ENCODE measurements at places on chromosomes 11 and 22. TPM values are rescaled to one million over a fixed set of nuclear protein-coding genes. Genes with fewer than 3 reads are reported as not detected.

The TUB gene
- total RNA-seq = 0.48 TPM

The TLCD5 gene
- 0.80 TPM for total RNA-seq

The ABCG4 gene
- not detected for total RNA-seq

The ENTHD1 gene
- 0.70 TPM for total RNA-seq

The BARX2 gene
- 0.89 TPM for total RNA-seq

The IL17REL gene
- total RNA-seq = 0.16 TPM

The NCAM1 gene
- total RNA-seq = 0.14 TPM

The CADM1 gene
- 0.91 TPM for total RNA-seq

The CDC42EP1 gene
- 0.83 TPM for total RNA-seq

- no peak for DNase-seq
Observed at GRCh38 chr11:47863189-47863897, 15.2 kb upstream of the NUP160 start.

DNA sequence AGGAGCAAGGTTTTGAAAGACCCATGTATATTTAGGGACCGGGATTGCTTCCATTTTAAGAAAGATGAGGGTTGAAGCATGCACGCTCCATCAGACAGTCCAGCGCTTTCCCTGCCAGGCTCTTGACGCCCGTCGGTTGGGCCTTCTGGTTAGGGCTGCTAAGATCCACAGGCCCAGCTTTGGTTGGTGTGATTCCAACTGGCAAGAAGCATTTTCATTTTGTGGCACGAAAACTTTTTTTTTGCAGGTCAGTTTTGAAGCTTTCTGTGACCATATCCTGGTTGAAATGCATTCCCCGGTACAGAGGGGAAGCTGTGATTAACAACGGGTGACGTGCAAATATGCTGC lies 34.3 kb upstream of the MPPED1 start:
- no peak for DNase-seq

- DNase-seq = no peak
Observed at GRCh38 chr11:32891657-32892354, 805 bp upstream of the QSER1 start.

DNA sequence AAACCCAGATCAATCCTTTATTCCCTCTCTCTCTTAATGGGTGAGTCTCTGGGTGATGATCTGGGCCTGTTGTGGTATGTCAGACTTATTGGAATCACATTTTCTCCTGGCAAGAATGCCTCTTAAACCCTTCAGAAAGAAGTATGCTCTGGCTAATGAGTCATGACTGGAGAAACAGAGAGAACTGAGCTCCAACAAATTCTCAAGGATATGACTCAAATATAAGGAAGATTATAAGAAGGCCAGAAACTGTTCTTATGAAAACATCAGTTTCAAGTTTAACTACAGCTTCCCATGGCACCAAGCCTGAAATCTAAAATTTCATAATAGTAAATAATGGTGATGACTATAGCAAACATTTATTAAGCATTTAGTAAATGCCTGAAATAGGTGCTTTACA lies 83.9 kb downstream of the OR5AK2 start:
- DNase-seq = no peak

DNA sequence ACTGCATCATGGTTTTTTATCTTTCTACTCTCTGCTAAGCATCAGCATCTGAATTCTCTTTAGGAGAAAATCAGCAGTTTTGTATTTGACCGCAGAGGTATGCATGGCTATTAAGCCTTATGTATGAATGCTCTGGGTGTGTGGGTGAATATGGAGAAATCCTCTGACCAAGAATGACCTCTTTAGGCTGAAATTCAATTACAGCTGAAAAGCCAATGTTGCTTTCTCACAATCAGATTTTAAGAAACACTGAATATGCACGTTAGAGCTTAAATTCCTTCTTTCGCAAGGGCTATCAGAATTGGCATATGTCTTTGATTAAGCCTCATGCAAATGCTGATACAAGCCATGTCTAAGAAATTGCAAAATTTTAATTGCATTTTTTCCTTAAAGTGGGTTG lies 43.2 kb downstream of the ARHGAP42 start:
- DNase-seq = no peak

- DNase-seq = no peak
Observed at GRCh38 chr11:115677190-115677589, 173.0 kb upstream of the CADM1 start.

DNA sequence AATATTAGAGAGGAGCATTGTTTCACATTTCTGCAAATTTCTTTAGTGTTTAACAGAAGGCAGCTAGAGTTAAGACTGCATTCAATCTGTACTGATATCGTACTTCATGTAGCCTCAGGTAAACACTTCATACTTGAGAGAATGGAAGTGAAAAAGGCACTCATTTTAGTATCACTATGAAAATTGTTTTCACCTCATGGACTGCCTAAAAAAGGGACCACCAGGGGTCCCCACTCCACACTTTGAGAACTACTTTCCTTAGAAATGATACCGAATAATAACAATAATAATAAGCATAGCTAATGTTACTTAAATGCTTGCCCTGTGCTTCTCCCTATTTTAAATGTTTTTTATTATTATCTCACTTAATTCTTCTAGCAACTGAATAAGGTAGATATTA lies 95.1 kb downstream of the BLID start:
- DNase-seq = no peak

- no peak for DNase-seq
Observed at GRCh38 chr22:23285236-23285635, 104.9 kb downstream of the BCR start.

- DNase-seq = no peak
Observed at GRCh38 chr11:127006311-127006710, 5.7 kb upstream of the KIRREL3 start.

DNA sequence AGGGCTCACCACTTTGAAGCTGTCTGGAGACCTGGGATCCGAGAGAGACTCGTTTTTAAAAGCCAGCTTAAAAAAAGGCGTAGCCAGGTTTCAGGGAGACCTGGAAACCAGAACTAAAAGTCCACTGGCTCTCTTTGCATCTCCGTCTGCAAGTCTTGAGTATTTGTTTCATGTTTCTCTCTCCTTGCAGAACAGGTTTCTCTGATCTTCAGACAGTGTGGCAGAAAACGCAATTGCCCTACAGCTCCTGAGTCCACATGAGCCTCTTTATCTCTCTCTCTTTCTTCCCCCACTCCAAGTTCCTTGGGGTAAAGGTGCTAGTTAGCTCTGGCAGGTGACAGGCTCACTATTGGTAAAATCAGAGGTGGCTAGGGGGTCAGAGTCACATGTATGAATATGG lies 67.0 kb upstream of the AMPD3 start:
- DNase-seq = no peak

DNA sequence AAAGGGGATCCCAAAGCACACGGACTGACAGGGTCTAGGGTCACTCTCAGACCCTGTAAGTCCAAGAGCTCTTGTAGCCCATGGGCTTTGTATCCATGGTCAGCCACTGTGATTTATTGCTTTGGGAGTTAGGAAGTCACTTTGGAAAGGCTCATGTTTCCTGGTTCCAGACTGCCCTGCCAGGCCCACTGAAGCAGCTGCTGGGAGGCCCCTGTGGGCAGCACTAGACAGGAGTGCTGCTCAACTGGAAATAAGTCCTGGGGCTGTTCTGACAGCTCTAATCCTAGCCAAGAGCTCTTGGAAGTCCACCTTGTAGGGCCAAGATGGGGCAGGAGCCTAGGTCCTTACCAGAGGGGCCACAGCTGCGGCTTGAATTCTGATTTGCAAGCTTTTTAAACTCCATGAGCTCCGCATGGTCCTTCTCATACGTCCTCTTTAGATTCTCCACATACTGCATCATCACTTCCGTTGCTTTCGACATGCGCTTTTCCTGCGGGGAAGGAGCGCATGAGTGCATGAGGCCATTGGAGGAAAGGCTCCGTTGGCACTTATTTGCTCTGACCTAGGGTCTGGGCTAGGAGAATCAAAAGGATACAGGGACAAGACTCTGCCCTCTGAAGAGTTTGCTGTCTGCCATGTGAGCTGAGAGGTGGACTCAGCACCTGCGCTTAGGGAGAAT lies 32.2 kb upstream of the LYVE1 start:
- no peak for DNase-seq

- no peak for DNase-seq
Observed at GRCh38 chr11:27216270-27217149, 146.5 kb downstream of the CCDC34 start.

- DNase-seq = no peak
Observed at GRCh38 chr22:30301995-30302809, 12.9 kb upstream of the CASTOR1 start.

DNA sequence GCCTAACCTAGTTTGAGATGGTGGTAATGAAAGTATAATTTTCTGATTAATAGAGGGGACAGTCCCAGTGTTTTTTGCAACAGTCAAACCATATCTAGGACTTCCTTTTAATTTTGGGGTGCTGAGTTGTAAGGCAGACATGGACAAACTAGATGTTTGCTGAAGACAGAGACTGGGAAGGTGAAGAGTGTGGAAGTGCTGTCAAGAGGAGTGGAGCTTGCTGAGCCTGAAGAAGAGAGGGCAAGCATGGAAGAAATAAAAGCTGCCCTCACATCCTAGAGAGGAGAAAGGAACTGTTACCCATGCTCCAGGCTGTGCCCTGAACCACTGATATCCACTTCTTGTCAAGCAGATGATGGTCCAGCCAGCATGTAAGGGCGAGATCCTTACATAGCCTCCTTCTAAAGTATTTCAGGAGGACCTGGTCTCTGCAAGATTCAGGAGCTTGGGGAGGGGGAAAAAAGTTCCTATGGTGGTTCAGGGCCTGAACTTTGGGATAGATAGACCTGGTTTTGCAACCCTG lies 51.4 kb downstream of the PRR5L start:
- DNase-seq = no peak

DNA sequence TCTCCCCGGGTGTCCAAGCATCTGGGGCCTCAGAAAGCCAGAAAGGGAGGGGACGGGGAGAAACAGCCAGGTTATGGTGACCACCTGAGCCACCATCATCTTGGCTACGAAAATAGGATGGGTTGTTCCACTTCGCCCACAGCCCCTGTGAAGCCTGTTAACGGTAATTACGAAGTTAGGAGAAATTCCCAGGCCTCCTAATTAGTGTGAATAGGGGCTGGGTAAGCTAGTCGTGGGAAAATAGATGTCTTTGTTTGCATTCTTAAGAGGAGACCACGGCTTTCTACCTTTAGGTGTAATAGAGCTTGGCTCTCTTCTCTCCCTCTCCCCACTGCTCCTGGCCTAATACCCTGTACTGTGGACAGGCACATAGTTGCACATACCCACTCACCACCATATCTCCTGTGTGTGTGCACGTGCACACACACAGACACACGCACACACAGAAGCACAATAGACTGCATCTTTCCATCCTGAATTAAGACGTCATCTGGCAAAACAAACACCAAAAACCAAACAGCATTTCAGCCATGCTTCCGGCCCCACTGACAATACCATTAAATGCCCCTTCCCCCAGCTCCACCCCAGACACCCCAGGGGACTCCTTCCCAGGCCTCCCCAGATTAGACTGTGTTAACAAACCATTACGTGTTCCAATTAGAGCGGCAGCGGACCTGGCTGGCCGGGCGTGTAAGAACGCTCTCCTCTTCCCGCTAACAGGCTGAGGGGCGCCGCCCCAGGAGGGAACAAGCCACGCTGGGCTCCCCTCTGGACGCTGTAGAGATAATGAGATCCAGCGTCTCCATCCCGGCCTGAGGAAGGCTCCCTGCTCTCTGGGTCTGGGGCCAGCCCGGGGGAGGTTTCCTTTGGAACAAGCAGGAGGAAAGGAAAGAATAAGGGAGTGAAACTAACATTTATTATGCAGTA lies 72.8 kb downstream of the TP53I11 start:
- no peak for DNase-seq

- no peak for DNase-seq
Observed at GRCh38 chr11:103016031-103016430, 60.5 kb upstream of the MMP13 start.

DNA sequence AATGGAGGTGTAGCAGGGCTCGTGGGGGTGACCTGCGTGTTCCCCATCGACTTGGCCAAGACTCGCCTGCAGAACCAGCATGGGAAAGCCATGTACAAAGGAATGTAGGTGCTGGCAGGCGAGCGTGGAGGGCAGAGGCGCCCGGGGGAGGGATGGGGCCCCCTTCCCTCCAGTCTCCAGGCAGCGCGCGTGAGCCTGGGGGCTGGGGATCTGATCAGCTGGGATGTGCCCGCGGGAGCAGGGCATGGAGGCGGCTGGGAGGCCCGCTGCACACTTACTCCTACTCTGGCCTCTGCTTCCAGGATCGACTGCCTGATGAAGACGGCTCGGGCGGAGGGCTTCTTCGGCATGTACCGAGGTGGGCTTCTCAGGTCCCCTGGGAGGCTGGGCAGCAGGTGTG lies 17.8 kb downstream of the SLC25A18 start:
- no peak for DNase-seq

GRCh38 chr11:44777209-44778194 lies 50.7 kb downstream of the TSPAN18 start:
- no peak for DNase-seq

GRCh38 chr11:120956710-120957495 lies 67.0 kb upstream of the TBCEL start:
- peak; percentile 30 for DNase-seq

- DNase-seq = no peak
Observed at GRCh38 chr22:41929418-41929810, 2.8 kb upstream of the TNFRSF13C start.

DNA sequence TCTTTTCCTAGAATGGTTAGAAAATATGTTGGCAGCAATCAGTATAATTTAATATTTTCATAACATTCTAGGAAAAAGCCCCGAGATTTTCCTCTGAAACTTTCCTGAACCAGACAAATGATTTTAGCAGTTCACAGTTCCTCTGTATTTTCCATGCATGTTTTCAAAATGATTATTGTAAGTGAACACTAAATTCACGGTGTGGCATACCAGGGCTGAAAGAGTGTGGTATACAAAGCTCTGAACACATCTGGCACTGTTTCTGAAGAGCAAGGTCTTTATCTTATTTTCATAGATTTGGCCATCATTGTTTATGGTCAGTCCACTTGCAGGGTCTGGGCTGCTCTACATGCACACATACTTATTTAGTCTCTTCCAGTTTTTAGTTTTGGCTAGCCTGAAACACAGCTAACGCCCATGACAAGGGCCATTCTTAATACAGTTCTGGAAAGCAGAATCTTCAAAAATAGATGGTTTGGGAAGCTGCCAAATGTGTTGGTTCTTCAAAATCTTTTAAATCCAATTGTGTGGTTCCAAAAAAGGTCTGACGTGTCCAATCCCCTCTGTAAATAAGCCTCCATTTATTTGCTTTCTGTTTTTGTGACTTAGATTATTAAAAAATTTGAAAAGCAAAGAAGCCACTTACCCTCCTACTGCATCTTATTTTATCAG lies 7.9 kb upstream of the GAB2 start:
- DNase-seq = no peak

GRCh38 chr11:69810289-69811118 lies 8.7 kb downstream of the FGF3 start:
- no peak for DNase-seq
